ENCODE measurements at places on chromosomes 2 and 18.

DNA sequence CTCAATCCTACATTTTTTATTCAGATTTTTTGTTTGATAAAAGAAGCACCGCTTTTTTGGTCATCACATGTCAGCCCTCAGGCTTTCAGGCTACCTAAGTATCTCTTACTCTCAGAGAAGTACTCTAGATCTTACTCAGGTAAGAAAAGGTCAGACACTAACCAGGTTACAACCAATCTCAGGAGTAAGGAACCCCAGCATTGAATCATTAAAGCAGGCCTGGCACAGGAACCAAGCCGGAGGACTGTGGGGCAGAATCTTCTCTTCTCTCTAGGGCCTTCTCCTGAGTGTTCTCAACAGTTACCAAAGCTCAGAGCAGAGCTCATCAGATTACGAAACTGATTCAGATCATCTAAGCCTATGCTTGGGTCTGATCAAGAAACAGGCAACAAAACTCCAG is 28.2 kb downstream of the RBMS1 start:
- DNase-seq, result no peak

GRCh38 chr2:46351750-46352138 is 54.5 kb downstream of the EPAS1 start:
- peak; percentile 47 for DNase-seq

DNA sequence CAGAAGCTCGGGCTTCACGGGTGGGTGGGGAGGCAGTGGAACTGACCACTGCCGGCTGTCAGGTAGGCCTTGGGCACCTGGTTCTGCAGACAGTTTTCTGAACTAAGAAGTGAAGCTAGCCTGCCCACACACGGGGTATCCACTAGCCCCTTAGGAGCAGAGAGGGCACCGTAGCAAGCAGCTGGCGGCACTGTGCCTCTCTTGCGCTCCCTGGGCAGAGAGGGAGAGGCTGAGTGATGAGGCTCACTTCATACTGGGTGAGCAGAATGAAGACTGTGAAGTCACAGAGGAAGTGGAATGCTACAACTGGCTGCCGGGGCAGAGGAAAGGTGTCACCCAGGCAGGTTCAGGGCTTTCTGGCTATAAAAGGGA is 753 bp downstream of the ITPRIPL1 start:
- DNase-seq, result peak; percentile 44

GRCh38 chr2:185578322-185578721 is 160.3 kb upstream of the FSIP2 start:
- no peak for DNase-seq

- no peak for DNase-seq
These were observed 2.4 kb downstream of the MAP4K4 start for GRCh38 chr2:101699755-101700461.

DNA sequence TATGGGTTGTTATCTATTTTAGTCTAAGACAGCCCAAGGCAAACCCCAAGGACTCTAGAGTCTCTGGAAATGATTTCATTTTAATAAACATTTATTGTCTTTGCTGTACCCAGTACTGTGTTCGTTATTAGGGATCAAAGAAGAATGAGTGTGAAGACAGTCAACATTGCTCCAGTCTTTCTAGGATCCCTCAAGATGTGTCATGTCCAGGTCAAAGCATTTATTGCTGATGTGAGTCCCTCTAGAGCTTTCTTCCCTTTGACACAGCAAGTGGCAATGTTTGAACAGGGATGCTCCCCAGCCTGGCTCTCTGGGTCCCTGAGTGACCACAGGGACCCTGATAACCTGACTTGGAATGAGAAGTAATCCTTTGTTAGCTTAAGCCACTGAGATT is 123.1 kb upstream of the STK17B start:
- DNase-seq, result no peak
